ENCODE measurements at places on chromosomes 3 and 15.

DNA sequence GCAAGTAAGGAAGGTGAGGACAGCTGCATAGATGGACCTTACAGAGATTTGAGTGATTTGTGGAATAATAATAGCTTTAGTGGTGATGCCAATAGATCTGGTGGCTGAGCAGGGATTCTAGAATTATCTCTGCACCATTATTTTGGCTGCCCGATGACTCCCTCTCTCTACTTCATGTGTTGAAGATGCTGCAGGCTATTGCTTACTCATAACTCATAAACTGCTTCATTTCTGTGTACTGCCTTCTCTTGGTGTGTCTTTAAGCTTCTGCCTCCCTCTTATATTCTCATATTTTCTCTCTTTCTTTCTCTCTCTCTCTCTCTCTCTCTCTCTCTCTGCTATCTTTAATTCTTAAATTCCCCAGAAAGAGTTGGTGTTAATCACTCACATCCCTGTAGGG lies 256.0 kb upstream of the TRIM42 start:
- no peak for DNase-seq

GRCh38 chr3:7567160-7567559 lies 706.2 kb downstream of the GRM7 start:
- DNase-seq: no peak

- no peak for DNase-seq
Measured at GRCh38 chr15:50993598-50993997, 85.1 kb downstream of the AP4E1 start.

- no peak for DNase-seq
Measured at GRCh38 chr3:150090877-150091276, 120.2 kb upstream of the PFN2 start.

GRCh38 chr3:156389449-156389950 lies 165.4 kb downstream of the SSR3 start:
- no peak for DNase-seq

DNA sequence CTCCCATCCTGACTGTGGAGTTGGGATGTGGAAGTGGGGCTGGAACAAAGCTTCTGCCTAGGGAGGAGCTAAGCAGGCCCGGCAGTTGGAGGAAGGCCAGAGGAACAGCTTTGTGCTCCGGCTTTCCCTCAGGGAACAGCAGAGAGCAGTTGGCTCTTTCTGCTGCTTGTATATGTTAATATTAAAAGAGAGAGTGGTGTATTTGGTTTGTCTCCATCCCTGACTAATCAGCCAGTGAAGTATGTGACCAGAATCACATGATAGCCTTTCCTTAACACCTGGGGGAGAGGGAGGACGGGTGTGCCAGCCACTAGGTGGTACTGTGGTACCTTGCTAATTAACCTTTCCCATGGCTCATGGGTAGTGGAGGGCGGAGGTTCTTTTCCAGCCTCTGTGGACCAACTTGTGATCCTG lies 10.0 kb downstream of the EIF2B5 start:
- no peak for DNase-seq

GRCh38 chr15:71971905-71972304 lies 146.0 kb downstream of the MYO9A start:
- DNase-seq: no peak

DNA sequence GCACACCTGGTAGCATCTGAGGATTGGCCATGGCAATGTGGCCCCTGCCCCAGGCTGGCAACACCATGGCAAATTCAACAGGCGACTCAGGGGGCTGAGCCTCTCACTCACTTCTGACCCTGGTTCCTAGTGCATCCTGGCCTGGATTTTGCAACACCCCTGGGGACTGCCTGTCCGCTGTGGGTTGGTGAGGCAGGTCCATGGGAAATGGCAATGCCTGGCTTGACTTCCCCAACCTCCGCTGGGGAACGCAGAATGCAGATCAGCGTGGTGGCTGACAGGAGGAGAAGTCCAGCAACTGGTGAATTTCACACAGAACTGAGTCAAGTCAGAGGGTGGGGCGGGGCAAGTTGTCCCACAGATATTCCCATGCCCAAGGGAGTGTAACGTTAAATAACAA lies 3.9 kb upstream of the PSTPIP1 start:
- no peak for DNase-seq

DNA sequence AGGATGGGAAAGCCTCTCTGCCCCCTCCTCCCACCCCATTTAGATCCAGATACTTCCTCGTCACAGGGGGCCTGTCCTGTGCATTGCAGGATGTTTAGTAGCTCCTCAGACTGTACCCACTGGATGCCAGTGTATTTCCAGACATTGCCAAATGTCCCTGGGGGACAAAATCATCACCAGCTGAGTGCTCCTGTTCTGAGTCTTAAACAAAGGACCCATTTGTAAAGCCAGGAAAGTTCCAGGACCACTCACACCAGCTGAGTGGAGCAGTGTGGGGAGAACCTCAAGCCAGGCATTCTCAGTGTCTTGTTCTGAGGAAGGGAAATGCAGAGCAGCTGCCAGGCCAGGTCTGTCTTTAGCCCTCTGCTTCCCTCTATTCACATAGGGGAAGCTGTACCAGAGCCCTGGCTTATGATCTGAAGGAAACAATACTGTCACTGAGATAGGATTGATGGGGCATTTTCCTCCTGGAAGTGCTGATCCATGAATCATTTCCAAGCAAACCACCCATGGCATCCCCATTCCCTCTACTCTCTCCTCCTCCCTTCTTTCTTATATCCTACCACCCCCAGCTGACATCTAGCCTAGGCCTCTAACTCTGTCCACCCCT lies 67.4 kb upstream of the MEX3B start:
- DNase-seq: no peak

DNA sequence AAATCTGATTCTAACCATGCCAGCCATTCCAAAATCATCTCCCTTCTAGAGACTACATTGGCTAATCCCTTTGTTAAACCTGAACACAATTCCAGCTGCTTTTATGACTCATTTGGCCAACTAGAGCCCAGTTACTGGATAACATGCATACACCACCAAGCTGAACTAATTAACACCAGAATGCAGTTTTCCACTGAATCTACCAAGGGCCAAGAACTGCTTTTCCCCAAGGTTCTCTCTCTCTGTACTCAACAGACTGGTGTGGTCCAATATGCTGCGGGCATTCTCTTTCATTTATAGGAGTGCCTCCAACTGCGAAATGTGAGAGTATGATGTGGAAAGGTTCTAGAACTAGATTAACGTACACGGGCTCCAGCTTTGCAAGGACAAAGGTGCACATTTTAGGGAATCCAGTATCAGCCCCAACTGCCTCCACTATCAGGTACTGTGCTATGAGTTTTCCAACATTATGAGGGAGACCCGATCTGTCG lies 1.5 kb downstream of the CHSY1 start:
- no peak for DNase-seq

GRCh38 chr15:78726870-78727551 lies 84.3 kb downstream of the ADAMTS7 start:
- DNase-seq: no peak

DNA sequence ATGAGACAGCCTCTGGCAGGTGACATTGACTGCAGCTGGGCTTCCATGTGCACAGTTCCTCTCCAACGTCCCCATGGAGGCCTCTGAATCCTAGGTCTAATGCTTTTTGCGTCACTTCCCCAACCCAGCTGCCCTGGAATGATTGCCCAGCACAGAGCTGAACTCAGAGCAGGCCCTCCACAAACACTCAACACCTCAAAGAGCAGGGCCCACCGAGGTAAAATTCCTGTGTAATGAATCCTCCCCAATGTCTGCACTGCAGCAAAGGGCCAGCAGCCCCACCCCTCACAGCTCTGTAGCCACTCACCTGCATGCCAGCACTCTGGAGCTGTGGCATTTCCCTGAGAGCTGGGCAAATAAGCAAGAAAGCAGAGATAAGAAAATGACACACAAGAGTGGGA lies 42.6 kb upstream of the DUSP7 start:
- no peak for DNase-seq

DNA sequence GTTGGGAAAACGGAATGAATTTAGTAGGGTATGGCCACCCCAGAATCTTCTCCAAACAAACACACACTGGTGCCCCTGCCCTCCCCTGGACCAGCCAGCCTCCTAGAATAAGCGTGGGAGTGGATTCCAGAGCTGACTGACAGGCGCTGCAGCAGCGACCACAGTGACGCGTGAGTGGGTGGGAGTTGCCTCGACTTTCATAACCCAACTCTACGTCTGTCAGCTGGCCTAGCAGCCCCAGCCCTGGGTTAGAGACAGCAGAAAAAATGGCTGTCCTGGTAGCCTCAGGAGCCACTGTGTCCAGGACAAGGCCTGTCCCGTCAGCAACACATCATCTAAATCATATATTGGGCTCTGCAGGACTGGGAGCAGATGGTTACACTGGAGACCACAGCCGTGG lies 10.0 kb downstream of the PLA2G4B start:
- DNase-seq: no peak

DNA sequence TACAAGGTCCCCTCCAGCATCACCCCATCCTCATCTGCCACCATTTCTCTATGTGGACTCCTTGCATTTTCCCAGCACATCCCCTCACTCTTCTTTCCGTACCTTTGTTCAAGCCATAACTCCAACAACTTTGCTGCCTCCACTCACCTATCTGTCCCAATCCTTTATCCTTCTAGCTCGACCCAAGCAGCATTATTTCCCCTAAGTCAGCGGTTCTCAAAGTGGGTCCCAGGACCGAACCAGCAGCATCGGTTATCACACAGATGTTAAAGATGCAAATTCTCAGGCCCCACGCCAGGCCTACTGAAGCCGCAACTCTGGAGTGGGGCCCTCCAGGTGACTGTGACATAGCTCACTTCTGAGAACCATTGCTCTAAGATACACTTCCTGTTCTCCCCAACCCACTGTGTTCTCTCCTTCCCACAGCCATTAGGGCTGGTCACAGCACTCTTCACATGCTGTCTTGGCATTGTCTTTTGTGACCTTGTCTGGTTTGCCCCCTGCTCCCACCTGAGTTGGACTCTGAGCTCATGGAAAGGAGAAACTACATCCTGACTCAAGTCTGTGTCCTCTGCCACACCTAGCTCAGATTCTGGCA lies 56.2 kb downstream of the AAGAB start:
- no peak for DNase-seq

GRCh38 chr15:35618260-35619188 lies 72.6 kb upstream of the DPH6 start:
- no peak for DNase-seq

- no peak for DNase-seq
Measured at GRCh38 chr3:191915712-191916111, 454.7 kb downstream of the PYDC2 start.

DNA sequence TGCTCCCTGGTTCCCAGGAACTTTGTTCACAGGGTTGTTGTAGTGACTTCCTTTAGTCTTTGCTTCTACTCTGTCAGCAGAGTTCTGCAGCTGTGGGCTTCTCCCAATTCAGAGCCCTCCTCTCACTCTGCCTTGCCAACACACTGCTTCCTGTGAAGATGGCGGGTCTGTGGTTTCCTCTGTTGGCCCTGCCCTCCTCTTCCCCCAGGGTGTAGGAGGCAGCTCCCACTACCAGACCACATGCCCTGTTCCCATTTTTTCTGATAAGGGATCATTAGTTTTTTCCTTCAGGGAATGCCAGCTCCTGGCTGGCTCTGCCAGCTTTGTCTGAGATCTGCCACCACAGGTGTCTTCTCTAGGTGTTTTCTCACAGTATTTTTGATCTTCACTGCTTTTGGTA lies 12.7 kb downstream of the SPSB4 start:
- DNase-seq: no peak

- DNase-seq: no peak
Measured at GRCh38 chr3:126464494-126464893, 11.2 kb downstream of the ZXDC start.

- DNase-seq: no peak
Measured at GRCh38 chr3:28973609-28974008, 307.3 kb upstream of the RBMS3 start.

DNA sequence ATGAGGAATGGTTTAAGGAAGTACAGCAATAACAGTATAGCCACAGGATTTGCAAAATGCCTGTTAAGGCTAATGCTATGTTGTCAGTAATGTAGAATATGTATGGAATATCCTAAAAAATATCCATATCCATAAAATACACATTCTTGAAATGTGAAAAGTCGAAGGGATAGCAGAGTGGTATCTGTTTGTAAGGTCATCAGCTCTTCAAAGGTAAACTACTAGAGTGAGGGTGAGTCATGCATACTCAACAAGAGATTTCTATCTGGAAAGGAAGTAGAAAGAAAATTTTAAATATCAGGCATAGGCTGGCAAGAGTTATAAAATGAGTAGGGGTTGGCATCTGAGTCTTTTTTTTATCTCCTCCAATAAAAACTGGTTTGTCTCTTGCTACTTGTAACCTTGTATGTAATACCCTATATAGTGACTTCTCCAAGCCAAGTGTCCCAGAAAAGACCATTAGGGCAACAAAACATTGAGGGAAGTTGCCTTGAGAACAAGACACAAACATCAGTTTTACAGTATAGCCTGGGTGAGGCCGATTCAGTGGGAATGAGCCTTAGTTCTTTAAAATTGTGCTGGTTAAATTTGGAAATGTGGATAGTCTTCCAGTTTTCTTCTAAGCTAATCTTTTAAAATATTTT lies 103.1 kb downstream of the SPATA16 start:
- DNase-seq: no peak

DNA sequence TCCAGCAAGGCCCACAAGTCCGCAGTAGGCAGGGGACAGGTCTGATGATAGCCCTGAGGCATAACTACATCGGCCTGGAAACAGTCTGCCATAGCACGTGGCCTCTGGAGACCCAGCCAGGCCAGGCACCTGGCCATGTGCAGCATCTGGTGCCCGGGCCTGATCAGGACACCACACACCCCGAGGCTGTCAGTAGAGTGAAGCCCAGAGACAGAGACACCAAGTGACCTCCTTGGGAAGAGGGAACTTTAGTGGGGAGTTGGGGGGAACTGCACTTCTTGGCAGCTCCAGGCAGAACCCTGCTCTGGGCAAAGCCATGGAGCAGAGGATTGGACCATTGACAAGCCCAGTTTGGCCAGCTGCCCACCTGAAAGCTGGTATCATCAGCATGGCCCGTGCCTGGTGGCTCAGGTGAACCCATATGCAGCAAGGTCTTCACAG lies 1.2 kb downstream of the SHISA5 start:
- DNase-seq: no peak

DNA sequence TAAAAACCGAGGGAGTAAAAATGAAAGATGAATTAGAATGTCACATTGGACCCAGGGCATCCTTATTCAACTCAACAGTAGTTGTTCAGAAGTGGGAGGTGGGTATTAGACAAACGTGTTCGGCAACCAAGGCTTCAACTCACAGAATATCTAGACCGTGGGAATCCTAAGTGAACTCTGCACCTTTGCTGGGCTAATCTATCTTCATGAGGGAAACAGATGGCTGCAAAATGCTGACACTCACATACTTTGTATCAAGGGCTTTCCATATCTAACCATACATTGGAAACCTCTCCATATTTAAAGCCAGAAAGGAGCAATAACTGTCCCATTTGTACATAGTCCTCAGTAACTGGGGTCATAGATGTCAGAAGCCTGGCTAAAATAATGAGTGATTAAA lies 20.9 kb downstream of the PLSCR1 start:
- DNase-seq: no peak
